ENCODE measurements at places on chromosomes 2 and 18. TPM values are rescaled to one million over a fixed set of nuclear protein-coding genes. Genes with fewer than 3 reads are reported as not detected.

The DNAJC27 gene
- 2.0 TPM for total RNA-seq

The LBX2 gene
- 8.4 TPM for total RNA-seq

The PLEK gene
- total RNA-seq, result 2.2 TPM

The C2orf78 gene
- not detected for total RNA-seq

The CHRNA1 gene
- total RNA-seq, result not detected

The BMP10 gene
- total RNA-seq, result 5.8 TPM

DNA sequence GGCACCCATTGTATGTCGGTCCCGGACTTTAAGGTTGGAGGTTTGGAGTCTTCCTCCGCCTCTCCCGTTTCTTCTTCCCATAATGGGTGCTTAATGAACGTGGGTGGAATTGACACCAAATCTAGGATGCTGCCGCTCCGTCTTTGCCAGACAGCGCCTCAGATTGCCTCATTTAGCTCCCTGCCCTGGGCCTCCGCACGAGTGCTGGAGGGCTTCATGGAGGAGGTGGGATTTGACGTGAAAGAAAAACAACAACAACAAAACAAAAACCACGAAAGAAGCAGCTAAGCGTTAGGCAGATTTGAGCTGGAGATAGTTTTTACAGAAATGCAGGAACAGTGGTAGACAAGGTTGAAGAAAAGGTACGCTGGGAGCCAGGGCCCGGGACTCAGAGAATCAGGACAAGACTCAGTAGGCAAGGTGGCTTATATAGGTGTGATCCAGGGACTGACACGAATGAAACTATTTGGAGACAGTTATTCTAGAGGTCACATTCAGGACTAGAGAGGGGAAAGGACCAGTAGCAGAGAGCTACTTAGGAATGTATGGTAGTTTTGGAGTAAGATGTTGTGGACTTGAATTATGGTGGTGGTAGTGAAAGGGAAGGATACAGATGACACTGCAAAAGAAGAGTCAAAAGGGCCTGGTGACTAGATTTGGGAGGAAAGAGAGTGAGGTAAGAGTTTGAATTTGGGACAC is 605 bp downstream of the ZNF2 start:
- no peaks in the 10 kb centered on the region for H3K36me3 ChIP-seq
- peak overlapping the region; percentile 93 for H3K27ac ChIP-seq
- H3K4me1 ChIP-seq, result peaks cover 6% of the 10 kb centered on the region
- no peaks in the 10 kb centered on the region for H3K27me3 ChIP-seq
- peak overlapping the region; percentile 91 for H3K4me3 ChIP-seq

GRCh38 chr2:102437122-102437521 is 14.2 kb downstream of the IL18RAP start:
- H3K36me3 ChIP-seq, result no peaks in the 10 kb centered on the region
- H3K4me3 ChIP-seq, result no peak overlapping the region
- DNase-seq, result no peak
- no peak overlapping the region for H3K27ac ChIP-seq

DNA sequence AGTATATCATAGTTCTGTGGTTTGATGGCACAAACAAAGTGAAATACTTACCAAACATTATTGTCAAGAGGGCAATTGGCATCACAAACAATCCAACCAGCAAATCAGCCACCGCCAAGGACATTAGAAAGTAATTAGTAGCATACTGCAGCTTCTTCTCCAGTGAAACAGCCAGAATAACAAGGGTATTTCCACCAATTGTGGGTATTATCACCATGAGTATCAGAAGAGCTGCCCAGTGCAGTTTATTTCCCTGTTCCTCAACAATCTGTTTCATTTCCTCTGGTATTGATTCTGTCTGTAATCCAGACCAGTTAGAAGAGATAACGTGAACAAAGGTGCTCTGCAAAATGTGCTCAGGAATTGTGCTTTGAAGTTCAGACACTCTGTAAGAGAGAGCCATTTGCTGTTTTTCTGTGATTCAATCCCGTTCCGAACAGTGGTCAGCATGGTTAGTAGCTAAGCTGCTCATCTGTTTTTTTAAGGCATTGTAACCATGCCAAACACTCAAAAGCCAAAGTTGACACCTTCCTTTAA is 1.4 kb downstream of the HTR2B start:
- no peaks in the 10 kb centered on the region for H3K4me1 ChIP-seq
- no peaks in the 10 kb centered on the region for H3K27me3 ChIP-seq
- H3K27ac ChIP-seq, result peak overlapping the region; percentile 33
- H3K36me3 ChIP-seq, result no peaks in the 10 kb centered on the region
- no peak for DNase-seq

DNA sequence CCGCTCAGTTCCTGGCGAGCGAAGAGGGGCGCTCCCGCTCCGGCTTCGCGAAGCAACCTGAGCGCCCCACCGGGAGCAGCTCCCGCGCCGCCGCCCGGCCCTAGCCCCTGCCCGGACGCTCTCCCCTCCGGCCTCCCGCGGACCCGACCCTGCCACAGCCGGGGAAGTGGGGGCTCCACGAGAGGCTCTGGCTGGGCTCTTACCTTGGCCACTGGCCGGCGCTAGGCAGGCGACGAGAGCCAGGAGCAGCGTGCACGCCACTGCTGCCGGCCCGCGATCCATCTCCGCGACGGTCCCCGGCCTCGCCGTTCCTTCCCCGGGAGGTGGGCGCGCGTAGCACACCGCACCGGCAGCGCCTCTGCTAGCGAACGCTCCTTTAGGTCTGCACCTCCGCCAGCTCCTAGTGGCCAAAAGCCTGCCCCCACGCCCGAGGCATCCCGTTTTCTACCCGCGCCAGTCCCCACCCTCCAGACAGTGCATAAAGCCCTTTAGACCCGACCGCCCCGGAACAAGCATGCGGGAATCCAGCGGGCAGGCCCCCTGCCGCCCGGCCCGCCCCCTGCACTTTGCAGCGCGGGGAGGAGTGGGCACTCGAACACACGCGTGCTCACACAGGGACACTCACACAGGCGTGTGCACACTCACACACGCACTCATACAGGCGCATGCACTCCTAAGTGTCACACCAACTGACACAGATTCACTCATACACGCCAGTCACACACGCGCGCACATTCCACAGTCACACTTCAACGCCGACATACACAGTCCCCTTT is at the start of gene LRP2:
Gene LRP2, minus strand, starts transcription at position 417 of the 776 bp plus-strand sequence. Its CDS starts 135 bp downstream, at position 282.
- peak within 1 kb of the TSS; percentile 57 for H3K4me3 ChIP-seq
- DNase-seq, result peak; percentile 61
- H3K27me3 ChIP-seq, result no peaks in the 10 kb centered on the region

- H3K27ac ChIP-seq, result no peak overlapping the region
- H3K4me1 ChIP-seq, result peaks cover 62% of the 10 kb centered on the region
- no peaks in the 10 kb centered on the region for H3K27me3 ChIP-seq
These were observed 183.0 kb downstream of the MREG start for GRCh38 chr2:215830304-215830703.

DNA sequence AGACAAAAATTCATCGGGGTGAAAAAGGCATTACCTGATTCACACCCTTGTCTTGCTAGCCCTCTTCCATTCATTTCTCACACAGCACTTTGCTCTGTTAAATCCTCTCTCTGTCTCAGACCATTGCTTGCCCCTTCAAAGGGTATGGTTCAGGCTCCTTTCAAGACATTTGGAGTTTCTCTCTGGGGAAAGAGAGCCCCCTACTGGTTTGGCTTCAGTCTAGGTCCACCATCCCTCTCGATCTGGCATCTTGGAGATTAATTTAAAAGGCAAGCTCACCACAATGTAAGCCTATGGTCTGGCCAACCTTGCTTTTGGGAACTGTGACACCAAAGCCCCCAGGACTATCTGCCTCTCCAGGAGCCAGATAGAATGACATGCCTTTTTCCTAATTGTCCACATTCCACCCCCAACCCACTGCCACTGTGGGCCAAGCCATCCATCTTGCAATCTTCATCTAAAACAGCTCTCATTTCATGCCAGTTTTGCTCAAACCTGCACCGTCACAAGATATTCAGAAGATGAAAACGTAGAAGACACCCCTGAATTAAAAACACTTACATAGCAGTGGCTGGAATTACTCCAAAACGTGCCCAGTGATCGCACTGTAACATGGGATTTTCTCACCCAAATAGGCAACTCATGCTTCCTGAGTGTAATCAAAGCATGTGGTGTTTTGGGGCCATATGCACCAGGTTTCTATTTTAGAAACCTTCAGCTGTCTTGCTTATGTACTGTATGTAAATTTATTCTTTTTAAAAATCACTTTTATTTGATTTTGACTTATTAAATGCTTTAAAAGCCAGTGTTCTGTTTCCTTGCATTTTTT is 93.9 kb downstream of the FARSB start:
- H3K4me3 ChIP-seq, result no peak overlapping the region
- H3K4me1 ChIP-seq, result no peaks in the 10 kb centered on the region
- H3K27me3 ChIP-seq, result no peaks in the 10 kb centered on the region
- DNase-seq, result no peak

GRCh38 chr18:5178519-5178918 is 18.5 kb downstream of the AKAIN1 start:
- DNase-seq, result no peak
- no peak overlapping the region for H3K27ac ChIP-seq
- no peaks in the 10 kb centered on the region for H3K27me3 ChIP-seq
- H3K4me1 ChIP-seq, result no peaks in the 10 kb centered on the region
- H3K4me3 ChIP-seq, result no peak overlapping the region

- no peaks in the 10 kb centered on the region for H3K27me3 ChIP-seq
- H3K4me1 ChIP-seq, result peaks cover 83% of the 10 kb centered on the region
- H3K4me3 ChIP-seq, result no peak overlapping the region
- no peak for DNase-seq
- H3K27ac ChIP-seq, result no peak overlapping the region
These were observed 52.6 kb downstream of the SH3BP4 start for GRCh38 chr2:235004329-235004903.

DNA sequence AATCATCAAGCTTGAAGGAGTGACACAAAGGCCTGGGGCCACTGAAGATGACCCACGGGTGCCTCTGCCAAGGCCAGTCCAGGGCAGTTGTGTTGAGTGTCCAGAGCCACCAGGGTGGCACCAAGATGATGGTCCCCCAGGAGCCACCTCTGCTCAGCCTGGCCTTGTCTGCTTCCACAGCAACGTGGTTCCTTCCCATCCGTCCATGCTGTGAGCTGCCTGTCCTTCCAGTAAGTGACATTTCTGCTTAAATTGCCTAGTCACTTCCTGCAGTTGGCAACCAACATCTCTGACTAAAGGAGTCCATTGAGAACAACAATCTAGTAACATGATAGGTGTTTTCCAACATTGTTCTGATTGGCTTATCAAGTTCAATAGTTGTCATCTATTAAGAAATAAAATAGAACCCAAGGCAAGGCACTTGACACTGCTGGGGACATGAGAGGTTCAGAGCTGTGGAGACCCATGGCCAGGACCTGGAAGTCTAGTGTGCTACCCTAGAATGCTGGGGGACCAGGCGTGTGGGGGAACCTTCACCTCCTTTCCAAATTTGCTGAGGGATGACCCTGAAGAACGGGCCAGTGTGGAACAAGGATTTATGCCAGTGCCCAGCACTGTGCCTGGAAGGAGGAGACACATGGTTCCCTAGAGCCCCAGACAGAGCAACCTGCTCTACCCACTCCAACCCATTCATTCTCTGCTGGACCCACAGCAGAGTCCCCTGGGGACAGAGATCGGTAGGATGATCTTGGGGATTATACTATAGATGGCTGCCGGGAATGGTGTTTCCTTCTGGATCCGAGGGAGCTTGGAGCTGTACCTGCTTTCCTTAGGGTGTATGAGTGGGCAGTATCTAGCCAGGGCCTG is 98.9 kb upstream of the EPC2 start:
- no peak overlapping the region for H3K27ac ChIP-seq
- no peaks in the 10 kb centered on the region for H3K36me3 ChIP-seq
- H3K4me3 ChIP-seq, result no peak overlapping the region
- H3K27me3 ChIP-seq, result no peaks in the 10 kb centered on the region
- no peak for DNase-seq

DNA sequence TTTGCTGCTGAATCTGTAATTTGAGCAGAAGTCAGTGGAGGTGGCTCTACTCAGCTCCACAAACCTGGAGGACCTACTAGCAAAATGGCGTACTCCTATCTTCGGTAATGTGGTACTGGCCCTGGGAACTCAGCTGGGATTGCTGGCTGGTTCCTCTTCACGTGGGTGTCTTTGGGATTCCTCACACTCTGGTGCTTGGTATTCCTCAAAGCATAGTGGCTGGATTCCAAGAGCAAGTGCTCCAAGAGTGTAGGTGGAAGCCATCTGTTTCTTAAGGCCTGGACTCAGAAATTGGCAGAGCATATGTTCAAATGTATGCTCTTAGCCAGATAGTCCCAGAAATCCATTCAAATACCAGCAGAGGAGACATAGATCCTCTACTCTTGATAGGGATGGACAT is 281.9 kb upstream of the CDH7 start:
- no peaks in the 10 kb centered on the region for H3K4me1 ChIP-seq
- DNase-seq, result no peak
- no peak overlapping the region for H3K4me3 ChIP-seq
- no peaks in the 10 kb centered on the region for H3K36me3 ChIP-seq
- no peak overlapping the region for H3K27ac ChIP-seq

DNA sequence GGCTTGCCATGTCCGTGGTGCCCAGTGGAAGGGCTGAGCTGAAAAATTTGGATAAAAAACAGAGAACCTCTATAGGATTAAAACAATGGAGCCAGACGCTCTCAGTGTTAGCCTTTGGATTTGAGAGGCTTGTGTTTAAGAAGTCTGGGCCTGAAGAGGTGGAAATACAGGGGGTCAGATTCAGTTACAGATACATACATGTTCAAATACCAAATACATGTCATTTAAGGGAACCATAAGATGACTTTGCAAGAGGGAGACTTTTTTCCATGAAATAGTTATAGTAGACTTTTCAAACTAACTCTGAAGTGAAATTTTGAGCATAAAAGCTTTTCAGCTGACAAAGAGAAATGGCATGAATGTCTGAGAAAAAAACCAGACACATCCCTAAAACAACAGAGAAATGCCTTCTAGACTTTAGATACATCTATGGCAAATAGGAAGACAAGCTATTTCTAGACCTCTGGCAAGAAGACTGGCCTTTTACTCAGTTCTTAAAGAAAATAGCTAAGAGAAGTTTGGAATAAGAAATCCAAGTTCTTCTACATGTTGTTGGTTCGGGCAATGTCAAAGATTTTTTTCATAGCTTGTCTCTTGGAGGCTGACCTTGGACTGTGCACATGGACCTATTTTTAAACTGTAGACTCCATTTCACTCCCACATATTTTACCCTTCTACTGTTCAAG is 112.9 kb downstream of the LTBP1 start:
- H3K4me3 ChIP-seq, result no peak overlapping the region
- no peaks in the 10 kb centered on the region for H3K36me3 ChIP-seq
- H3K27ac ChIP-seq, result peak overlapping the region; percentile 4
- no peaks in the 10 kb centered on the region for H3K27me3 ChIP-seq
- no peaks in the 10 kb centered on the region for H3K4me1 ChIP-seq

DNA sequence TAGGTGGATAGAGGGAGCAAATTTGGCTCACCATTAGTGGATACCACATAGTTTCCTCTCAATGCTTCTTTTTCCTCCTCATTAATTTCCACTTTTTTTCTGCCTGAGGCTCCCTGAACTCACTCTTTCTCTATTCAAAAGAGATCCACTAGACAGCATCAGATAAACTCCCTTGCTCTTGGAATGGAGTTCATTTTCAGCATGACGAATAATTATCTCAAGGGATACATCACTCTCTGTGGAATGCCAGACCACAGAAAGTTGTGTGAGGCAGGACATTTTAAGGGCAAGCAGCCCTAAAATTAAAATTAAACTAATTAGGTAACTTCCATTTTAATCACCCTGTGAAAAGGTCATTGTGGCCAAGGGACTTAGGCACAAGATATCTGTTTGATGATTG is 1920.1 kb upstream of the CELF4 start:
- H3K4me1 ChIP-seq, result no peaks in the 10 kb centered on the region
- no peaks in the 10 kb centered on the region for H3K27me3 ChIP-seq
- no peaks in the 10 kb centered on the region for H3K36me3 ChIP-seq
- DNase-seq, result no peak
- no peak overlapping the region for H3K27ac ChIP-seq
